ENCODE measurements at places on chromosomes 1 and 21.
A peak's percentile ranks its signal among the peaks of the same experiment; 100 is the strongest.

- no peak for DNase-seq
These were observed 36.9 kb upstream of the KCNE1 start for GRCh38 chr21:34548781-34549376.

DNA sequence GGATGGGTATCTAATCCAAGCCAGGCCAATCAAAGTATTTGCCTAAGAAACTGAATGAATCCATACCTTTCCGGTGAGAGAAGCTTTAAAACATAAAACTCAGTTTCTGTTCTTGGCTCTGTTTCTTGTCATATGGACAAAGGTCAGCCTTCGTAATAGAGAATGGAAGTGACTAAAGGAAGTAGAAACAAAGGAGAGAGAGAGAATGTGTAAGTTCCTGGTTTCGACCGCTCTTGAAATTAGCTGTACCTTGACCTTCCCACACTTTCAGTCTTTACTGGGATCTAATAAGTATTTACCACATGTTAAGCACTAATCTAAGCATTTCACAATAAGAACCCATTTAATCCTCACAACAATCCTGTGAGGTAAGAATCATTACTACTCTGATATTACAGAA is 19.6 kb upstream of the CLCA4 start:
- no peak for DNase-seq

- no peak for DNase-seq
These were observed 62.3 kb downstream of the MACF1 start for GRCh38 chr1:39266792-39267191.

- DNase-seq = peak; percentile 11
These were observed 73.2 kb upstream of the CNIH3 start for GRCh38 chr1:224542783-224543440.

- no peak for DNase-seq
These were observed 12.8 kb upstream of the RNU1-2 start for GRCh38 chr1:16882986-16883385.

GRCh38 chr1:31764312-31765040 is at the start of gene ADGRB2:
Gene ADGRB2, minus strand, starts transcription at chr1:31764340. Its CDS starts 7,119 bp downstream, at chr1:31757221.
- DNase-seq = no peak

All from stimulated activated CD4-positive, alpha-beta T cell treated with anti-CD3 and anti-CD28 coated beads, TNF-alpha, amount 100 ng/mL, for 48 hours (primary cell).